MM.1S (cell line): ENCODE measurements at places on chromosomes 6 and 20.

- DNase-seq, result no peak
These were observed 28.1 kb downstream of the NCOA7 start for GRCh38 chr6:125818772-125819260.

GRCh38 chr6:100228437-100228833, 234.4 kb upstream of the MCHR2 start:
- no peak for DNase-seq

- no peak for DNase-seq
These were observed 60.1 kb upstream of the TAGAP start for GRCh38 chr6:159104931-159105330.

DNA sequence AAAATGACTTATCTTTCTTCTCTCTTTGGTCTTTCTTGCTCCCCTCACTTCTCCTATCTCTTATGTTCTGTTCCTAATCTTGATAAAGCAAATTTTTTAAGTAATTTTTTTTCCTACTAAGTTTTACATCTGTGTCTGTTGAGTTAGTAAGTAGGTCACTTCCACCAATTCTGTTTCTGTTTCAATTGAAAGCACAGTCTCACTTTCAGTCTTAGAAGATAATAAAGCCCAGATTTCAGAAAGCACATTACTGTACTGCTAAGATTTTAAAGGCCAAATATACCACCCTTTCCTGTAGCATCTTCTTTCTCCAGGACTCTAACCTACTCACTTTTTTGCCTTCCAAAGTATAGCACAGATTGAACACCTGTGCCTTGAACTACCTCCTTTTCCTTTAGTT, 866.1 kb upstream of the ADGRB3 start:
- DNase-seq, result peak; percentile 60

DNA sequence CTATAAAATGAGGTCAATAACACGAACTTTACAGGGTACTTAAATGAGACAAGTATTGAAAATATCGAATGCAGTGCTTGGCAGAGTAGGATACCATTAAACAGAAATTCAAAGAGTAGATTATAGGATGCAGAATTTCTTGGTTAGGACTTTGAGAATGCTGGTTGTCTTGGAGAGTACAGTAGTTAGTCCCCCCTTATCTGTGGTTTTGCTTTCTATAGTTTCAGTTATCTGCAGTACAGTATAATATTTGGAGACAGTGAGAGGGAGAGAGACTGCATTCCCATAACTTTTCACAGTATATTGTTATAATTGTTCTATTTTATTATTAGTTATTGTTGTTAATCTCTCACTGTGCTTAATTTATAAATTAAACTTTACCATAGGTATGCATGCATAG, 290.5 kb downstream of the BTBD9 start:
- no peak for DNase-seq

GRCh38 chr20:50488236-50488806, 21.9 kb upstream of the PTPN1 start:
- peak; percentile 29 for DNase-seq

DNA sequence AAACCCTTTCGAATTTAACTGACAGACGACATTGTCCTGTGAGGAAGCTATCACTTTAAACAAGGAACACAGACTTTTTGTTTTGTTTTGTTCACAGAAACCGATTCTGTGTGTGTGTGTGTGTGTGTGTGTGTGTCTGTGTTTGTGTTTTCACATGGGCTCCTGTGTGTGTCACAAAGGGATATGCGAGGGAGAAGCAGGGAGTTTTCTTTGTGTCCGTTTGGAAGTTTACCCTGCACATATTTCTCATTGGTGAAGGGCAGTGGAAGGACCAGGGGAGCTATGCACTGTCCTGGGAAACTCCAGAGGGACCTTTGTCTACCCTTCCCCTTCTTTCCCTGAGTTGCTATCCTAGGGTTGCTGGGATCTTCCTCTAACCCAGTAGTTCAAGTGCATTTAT, 17.7 kb downstream of the POM121L2 start:
- DNase-seq, result no peak

DNA sequence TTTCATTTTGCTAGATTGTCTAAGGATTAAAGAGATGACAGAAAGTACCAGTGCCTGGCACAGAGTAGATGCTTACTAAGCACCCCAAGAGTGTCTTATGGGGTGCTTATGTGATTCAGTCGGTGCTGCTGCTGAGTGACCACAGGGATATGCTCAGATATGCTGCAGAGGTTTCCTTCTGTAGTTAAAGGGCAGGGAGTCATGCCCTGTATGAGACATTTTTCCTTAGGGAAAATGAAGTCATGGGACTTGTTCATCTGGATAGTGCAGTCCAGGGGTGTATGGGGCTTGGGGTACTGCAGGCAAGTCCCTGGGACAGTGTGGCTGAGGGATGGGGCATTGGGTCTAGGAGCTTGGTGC, 25.1 kb downstream of the TOX2 start:
- peak; percentile 47 for DNase-seq

DNA sequence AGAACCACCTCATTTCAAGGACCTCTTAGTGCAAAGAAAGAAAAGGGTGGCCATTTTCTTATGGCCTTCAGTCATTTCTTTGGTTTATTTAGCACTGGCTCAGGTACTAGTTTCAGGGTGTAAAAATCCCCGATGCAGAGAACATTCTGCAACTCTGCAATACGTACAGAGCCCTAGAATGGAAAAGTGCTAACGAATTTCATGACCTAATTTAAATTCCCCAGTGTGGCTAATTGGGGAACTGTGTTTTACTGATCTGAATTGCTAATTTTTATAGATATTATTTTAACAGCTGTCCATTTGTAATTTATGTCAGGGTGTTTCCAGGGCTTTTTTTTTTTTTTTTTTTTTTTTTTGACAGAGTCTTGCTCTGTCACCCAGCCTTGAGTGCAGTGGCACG, 160.7 kb downstream of the UST start:
- DNase-seq, result no peak

DNA sequence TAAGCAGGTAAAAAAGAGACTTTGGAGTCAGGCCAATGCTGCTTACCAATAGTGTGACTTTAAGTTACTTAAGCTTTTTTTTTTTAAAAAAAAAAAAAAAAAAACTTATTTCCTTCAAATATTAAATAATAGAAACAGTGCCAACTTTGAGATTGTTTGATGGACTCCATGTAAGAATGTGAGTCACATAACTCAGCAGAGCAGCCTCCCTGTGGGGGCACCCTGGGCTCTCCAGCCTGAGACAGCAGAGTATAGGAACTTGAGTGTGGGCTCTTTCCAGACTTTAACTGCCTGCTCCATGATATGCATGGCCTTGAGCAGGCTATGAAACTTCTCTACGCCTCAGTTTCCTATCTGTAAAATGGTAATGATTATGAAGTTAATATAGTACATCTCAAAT, 113.3 kb upstream of the SAMD5 start:
- no peak for DNase-seq

- DNase-seq, result no peak
These were observed 41.9 kb downstream of the HLA-A start for GRCh38 chr6:29984232-29984631.

DNA sequence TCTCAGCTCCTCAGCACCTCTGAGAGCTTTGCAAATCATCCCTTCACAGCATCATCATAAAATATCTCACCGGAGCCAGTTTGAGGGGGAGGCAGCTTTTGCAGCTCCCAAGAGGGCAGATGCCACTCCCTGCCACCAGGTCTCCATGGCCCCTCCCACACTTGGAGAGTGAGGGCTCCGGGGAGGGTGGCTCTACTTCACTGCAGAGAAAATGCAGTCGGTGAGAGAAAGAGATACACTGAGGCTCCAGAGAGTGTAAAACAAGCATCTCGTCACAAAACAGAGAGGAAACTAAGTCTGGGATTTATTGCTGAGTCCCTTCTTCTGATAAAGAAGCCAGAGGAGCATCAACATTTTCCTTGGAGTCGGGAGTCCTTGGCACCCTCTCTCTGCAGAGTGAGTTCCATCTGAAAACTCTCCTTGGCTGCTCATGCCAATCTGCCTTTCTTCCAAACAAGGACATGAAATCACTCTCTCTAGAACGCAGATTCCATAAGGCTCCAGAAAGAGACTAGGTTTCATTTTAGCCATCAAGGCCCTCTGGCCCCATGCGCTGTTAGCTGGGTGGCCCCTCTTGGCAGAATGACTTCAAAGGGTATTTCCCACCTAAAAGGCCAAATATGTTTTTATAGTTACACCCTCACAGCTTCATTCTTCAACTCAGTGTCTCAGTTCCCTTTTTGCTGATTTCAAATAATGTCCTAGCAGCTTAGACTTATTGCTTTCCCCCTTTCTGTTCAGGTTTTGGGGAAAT, 70.6 kb upstream of the F13A1 start:
- no peak for DNase-seq
